Esophagus squamous epithelium (tissue), 5 donors: ENCODE measurements at places on chromosomes 11 and 22.

- no peak for DNase-seq
Measured at GRCh38 chr11:122317305-122317704, 201.3 kb upstream of the BLID start.

DNA sequence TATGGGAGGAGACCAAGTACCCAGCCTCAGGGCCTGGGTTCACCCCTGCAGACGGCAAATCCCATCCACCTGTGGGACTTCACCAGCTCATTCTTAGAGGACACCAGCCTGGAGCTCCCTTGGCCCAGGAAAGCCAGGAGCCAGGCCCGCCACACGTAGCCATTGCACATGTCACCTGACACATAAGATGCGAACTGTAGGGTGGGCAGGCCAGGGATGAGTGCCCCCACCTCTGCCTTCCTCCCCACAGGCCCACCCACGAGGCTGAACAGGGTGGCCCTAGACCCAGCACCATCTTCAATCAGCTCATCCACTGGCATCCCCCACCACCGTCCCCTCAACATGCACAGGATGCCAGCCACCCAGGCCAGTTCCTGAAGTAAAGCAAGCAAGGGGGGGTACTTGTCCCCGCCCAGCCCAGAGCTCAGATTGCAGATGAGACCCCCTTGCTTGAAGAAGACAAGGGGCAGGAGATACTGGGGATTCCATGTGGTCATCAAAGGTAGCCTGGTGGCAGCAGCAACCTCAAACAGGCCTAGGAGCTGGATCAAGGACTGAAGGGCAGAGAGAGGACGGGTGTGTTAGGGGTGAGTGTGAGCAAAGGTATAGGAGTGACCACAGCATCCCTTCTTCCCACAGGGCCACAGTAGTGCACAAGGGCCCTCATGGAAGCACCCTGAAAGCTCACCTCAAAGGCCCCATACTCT lies 45.6 kb downstream of the IGLL5 start:
- DNase-seq = no peak

DNA sequence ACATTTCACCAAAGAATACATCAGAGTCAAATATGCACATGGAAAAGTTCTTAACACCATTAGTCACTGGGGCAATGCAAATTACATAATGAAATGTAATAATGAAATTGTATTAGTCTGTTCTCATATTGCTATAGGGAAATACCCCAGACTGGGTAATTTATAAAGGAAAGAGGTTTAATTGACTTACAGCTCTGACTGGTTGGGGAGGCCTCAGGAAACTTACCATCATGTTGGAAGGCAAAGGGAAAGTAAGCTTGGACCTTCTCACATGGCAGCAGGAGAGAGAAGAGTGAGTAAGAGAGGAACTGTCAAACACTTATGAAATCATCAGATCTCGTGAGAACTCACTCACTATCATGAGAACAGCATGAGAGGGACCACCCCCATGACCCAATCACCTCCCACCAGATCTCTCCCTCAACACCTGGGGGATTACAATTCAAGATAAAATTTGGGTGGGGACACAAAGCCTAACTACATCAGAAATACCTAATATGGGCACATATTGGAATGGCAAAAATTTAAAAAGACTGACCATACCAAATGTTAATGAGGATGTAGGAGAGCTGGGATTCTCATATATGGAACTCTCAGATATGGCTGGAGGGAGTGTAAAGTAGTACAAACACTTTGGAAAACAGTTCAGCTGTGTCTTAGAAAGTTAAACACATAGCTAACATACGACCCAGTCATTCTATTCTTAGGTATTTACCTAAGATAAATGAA lies 65.1 kb upstream of the CD44 start:
- DNase-seq = no peak

DNA sequence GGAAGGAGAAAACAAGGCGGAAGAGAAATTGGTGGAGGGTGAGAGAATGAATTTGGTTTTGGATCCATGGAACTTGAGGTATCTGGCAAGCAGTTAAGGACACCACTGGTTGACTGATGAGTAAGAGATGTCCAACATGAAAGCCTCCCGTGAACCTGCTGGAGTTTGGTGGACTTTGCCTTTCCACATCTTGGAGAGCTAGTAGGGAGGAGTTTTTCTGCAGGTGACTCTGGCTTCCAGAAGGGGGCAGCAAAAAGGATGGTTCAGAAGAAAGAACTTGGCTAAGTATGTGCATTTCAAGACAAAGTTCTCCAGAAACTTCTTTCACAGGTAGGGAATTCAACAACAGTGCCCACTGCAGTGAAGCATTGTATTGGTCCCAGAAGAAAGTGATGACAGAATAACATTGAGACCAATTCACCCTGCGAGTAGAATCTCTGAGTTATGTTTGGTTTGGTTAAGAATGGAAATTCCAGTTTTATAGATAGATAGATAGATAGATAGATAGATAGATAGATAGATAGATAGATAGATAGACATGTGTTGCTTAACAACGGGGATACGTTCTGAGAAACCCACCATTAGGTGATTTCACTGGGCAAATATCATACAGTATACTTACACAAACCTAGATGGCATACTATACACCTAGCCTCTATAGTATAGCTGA lies 28.5 kb downstream of the DCDC1 start:
- DNase-seq = no peak

DNA sequence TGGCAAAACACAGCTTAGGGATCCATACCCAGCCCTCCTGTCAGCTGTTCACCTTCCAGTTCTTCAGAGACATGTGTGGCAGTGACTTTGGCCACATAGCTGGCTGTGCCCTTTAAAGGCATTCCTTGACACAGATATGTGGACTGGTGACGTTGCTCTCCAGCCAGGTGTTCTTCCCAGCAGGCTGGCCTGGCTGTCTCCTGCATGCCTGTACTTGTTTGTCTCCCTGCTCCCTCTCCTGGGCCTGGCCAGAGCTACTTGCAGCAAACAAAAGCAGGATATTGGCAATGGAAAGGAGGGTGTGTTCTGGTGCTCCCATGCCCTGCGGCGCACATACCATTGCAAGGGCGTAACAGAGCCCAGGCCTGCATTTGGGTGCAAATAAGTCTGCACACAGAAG lies 38.3 kb downstream of the PIK3IP1 start:
- no peak for DNase-seq
